Kasumi-1 (cell line): ENCODE measurements at places on chromosomes 12 and 14.

- no peak for DNase-seq
Observed at GRCh38 chr14:58131386-58131785, 20.6 kb downstream of the ARMH4 start.

DNA sequence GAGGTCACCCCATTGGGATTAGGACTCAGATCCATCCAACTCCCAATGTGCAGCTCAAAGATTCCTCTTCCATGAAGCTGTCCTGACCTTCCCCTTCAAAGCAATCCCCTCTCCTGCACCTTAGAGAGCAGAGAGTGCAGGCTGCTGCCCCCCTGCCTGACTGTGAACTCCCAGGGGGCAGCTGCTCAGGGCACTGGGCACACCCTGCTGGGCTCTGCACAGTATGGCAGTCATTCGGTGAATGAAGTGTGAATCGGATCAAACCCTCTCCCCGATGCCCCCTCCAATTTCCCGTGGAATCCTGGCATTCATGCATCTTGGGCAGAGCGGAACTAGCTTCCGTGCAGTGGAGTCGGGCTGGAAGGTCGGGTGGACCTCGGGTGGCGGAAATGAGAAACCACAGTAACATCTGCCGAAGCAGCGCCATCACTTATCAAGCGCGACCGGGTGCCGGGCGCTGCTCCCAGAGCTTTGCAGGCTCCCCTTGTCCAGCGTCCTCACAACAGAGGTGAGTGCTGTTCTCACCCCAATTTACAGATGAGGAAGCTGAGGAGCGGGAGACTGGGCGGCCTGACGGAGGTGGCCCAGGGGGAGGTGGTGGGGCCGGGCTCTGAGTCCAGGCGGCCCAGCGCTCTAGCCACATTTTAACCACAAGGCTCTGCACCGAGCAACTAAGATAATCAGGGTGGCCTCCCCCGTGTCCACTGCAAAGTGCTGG is 14.7 kb downstream of the GALNT9 start:
- peak; percentile 52 for DNase-seq

GRCh38 chr12:46383654-46384450 is 11.3 kb upstream of the SLC38A2 start:
- DNase-seq: peak; percentile 65

GRCh38 chr14:64726585-64726890 is 22.3 kb downstream of the PLEKHG3 start:
- no peak for DNase-seq

- DNase-seq: no peak
Observed at GRCh38 chr14:104558231-104559027, 21.1 kb upstream of the C14orf180 start.

- DNase-seq: no peak
Observed at GRCh38 chr14:34027990-34028495, 77.2 kb upstream of the EGLN3 start.

DNA sequence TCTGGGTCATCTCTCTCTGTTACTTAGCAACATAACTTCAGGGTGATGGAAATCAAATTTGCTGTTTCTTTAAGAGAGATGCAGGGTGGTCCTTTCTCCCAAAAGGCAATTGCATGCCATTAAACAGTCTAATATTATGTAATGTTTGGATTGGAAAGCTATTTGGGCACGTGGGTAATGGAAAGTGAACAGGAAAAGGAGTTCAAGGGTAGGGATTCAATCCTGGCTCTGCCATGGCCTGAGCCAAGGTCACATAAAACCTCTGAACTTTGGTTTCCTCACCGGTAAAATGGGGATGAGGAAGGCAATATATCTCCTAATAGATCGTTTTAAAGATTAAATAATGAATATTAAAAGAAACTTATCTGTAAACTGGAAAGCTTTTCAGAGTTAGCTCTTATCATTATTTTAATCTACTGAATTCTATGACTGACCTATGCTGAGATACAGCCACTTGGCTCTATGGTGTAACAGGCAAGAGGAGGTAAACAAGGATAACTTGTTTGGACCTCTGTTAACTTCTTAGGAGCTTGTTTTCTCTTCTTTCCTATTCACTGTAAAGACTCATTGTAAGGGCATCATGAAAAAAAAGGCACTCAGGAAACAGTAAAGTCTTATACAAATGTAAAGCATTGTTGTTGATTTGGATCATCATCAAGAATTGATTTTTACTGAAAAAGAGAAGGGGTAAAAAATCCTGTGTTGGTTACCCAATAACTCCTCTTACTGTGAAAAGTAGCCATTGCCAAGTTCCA is 55.7 kb upstream of the OVCH1 start:
- no peak for DNase-seq

DNA sequence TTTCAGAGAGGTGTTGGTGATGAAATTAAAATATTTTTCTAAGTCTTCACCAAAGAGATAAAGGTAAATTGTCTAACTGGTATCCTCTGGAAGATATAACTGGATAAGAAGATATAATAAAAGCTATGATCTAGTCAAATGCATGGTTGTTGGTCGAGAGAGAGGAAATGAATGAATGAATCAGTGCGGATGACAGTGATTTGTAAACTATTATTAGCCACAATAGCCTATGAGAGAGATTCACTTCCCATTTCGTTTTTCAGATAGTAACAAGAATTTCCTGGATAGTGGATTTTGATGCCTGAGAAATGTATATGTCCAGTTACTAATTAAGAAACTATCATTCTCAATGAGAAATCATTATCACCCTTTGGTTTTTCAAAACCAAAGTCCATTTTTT is 63.1 kb downstream of the HEATR5A start:
- DNase-seq: no peak

GRCh38 chr12:27143256-27144069 is 61.1 kb upstream of the C12orf71 start:
- peak; percentile 14 for DNase-seq

DNA sequence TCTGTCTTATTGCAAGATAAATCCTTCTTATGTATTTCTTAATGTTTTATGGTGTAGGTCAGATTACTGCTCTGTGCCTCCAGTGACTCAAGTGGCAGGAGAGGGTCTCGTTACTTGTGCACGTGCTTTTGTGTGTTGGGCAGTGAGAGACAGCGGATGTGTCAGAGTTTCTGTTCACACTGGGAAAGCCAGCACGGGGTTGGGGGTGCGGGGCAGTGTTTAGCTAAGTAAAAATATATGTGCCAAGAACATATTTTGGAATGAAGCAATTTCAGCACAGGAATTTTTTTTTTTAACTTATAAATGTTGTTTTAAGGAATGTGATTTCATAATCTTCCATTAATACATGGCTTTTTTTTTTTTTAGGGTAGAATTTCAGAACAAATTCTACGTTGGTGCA is 4.5 kb upstream of the DNAH10 start:
- DNase-seq: no peak

GRCh38 chr12:66033151-66033550 is 97.4 kb downstream of the LLPH start:
- DNase-seq: no peak

DNA sequence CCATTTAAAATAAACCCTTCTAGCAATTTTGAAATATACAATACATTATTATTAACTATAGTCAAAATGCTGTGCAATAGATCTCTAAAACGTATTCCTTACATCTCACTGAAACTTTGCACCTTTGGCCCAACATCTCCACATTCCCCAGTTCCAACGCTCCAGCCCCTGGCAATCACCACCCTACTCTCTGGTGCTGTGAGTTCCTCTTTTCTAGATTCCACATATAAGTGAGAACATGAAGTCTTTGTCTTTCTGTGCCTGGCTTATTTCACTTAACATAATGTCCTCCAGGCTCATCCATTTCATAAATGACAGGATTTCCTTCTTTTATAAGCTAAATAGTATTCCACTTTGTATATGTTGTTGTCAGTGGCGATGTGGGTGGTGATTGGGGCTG is 194.7 kb upstream of the RTL1 start:
- peak; percentile 7 for DNase-seq

DNA sequence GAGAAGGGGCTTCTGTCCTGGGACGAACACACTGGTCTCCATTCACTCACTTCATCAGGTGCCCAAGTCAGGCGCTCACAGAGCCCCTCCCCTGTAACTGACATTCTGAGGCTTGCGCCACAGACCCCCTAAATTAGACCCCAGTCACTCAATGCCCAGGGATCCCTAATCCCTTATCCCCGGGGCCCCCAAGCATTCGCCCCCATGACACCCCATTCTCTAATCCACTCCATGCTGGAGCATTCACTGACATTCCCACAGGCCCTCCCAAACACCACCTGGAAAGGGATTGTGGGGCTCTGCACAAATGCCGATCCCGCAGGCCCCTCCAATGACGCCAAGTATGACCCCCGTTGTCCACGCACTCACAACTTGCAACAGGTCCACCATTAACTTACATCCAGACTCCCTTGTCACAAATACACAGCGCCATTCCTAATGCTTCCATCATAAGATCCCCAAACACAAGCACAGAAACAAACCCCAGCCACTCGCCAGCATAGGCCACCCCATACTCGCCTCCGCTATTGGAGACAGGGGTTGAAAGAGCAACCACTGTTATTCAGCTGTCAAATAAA is 1.5 kb downstream of the ZNF605 start:
- no peak for DNase-seq
